ENCODE measurements at places on chromosomes 2 and 18.

DNA sequence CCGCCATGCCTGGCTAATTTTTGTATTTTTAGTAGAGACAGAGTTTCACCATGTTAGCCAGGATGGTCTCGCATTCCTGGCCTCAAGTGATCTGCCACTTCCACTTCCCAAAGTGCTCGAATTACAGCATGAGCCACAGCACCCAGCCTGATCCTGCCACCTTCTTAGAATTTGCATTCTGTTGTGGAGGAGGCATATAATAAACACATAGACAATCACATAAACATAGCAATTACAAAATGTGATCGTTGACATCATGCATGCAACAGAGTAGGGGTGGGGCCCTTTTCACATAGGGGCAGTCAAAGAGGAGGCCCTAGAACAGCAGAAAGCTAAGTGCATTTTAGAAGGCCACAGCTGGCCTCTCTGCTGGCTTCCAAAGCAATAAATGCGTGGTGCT, 39.9 kb upstream of the TSPYL6 start:
- DNase-seq, result no peak

GRCh38 chr2:241235859-241236593, 47.5 kb downstream of the ANO7 start:
- DNase-seq, result no peak

- no peak for DNase-seq
Observed at GRCh38 chr2:10798783-10799182, 13.8 kb downstream of the PDIA6 start.

DNA sequence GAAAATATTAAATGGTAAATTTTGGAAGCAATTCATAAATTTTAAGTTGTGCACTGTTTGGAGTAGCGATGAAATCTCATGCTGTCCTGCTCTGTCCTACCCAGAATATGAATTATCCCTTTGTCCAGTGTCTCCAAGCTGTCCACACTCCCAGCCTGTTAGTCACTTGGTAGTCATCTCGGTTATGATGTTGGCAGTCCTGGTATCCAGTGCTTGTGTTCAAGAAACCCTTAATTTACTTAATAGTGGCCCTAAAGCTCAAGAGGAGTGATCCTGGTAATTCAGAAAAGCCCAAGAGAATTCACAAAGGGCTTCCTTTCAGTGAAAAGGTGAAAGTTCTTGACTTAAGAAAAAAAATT, 71.8 kb upstream of the STAM2 start:
- DNase-seq, result no peak

DNA sequence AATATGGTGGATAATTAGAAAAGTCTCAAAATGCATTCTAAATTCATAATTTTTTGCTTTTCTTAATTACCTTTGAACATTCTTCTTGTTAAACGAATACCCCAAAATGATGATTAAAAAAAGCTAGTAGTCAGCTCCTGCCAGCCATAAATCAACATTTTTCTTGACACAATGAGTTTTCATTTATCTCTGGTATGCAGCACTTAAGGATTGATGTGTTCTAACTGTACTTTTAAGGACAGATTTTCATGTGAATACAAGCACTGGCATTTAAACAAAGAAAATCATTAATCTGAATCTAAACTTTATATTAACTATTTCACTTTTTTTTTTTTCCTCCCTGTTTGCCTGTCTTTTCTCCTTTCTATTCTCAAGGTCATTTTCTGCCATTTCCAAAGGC, 976.8 kb downstream of the TMEM182 start:
- no peak for DNase-seq

- no peak for DNase-seq
Observed at GRCh38 chr18:53799134-53799533, 425.3 kb downstream of the MBD2 start.

- no peak for DNase-seq
Observed at GRCh38 chr18:23864624-23865023, 149.9 kb upstream of the TTC39C start.

GRCh38 chr18:79344208-79344581, 51.5 kb upstream of the NFATC1 start:
- no peak for DNase-seq

DNA sequence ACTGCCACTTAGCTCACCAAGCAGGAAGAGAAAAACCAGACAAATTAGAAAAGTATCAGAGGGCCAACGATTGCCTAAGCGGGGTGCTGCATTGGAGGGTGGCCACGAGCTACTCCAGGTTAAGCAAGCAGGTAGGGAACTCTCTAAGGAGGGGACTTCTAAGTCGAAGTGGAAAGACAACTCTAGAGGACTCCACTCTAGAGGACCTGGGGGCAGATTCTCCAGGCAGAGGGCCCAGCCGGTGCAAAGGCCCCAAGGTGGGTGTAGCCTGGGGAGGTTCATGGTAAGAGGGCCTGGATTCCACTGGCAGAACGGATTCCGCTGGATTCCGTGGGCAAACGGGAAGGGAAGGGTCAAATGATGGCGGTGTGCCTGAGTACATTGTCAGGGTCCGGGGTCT, 12.7 kb downstream of the FBLN7 start:
- no peak for DNase-seq

- DNase-seq, result no peak
Observed at GRCh38 chr2:165634282-165634681, 159.8 kb downstream of the GALNT3 start.

DNA sequence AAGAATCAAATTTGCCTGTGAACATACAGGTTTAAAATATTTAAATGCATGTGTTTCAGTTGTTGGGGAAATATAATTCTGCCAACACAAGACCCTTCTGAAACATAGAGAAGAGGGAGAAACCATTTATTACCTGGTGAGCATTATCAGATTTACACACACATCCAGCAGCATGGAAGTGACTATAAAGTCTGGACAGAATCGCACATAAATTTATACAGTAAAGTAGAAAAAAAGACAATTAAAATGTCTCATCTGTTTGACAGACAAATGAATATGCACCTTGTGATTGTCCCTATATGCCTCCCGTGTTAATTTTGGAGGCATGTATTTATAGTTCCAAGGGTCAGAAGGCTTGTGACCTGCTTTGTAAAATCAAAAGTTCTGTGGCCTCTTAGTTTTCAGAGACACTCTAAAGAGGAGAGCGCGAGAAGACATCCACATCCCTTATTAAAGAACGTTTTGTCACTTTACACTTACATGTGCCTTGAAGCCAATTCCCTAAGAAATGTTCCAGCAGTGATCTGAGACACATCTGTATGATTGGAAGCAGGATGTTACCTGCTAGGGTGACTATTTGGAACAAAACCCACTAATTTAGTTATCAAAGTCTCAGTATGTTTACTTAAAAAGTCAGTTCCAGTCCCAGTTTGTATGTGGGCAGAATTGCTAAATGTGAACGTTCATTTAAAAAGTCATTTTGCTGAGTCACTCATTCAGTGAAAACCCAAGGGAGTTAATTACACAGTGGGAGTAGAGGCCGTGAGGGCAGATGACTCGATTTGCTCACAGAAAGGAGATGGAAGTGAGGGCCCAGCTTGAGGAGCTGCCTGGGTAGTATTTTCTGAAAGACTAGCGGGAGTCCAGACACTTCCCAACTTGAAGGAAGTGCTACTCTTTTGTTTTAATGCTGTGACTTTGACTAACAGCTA, 527.6 kb upstream of the MEX3C start:
- DNase-seq, result no peak

DNA sequence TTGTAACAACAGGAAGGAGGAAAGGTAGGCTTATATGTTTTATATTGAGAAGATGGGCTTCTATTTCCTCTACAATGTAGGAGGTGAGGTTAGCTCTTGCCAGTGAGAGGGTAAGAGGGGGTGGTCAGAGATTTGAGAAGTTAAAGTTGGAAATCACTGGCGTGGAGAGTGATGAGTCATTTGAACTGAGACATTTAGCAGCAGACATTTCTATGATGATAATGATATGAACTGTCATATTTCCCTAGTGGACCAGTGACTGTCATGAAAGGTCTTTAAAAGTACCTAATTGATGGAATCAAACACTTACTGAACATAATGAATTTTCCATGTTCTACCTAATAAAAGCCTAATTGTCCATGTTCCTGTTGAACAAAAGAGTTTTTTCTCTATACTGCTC, 126.1 kb downstream of the FAM161A start:
- no peak for DNase-seq

GRCh38 chr2:46800218-46800617, 115.4 kb downstream of the MCFD2 start:
- no peak for DNase-seq

GRCh38 chr2:107927034-107927534, 59.2 kb upstream of the SLC5A7 start:
- DNase-seq, result no peak

DNA sequence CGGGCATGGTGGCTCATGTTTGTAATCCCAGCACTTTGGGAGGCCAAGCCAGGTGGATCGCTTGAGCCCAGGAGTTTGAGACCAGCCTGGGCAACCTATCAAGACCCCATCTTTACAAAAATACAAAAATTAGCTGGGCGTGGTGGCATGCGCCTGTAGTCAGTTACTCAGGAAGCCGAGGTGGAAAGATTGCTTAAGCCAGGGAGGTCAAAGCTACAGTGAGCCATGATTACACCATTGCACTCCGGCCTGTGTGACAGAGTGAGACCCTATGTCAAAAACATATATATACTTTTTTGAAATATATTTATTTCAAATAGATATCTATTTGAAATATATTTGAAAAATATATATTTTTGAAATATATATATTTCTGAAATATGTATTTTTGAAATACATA, 10.9 kb downstream of the OSBPL1A start:
- no peak for DNase-seq

DNA sequence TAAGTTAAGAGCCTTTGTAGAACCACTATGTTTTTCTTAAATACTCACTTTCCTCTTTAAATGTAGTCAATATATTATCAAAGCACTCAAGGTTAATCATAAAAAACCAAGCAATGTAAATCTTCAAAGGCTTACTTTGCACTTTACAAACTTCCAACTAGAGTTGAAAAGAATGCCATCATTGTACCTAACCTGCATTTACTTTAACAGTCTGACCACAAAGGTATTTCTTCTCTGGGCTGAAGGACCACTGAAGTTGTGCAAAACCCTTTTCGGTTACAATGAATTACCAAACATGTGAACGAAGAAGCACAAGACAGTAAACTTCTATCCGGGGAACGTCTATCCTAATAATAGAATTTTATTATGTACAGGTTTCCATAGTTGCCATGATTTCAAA, 3.0 kb downstream of the HNRNPLL start:
- DNase-seq, result no peak

DNA sequence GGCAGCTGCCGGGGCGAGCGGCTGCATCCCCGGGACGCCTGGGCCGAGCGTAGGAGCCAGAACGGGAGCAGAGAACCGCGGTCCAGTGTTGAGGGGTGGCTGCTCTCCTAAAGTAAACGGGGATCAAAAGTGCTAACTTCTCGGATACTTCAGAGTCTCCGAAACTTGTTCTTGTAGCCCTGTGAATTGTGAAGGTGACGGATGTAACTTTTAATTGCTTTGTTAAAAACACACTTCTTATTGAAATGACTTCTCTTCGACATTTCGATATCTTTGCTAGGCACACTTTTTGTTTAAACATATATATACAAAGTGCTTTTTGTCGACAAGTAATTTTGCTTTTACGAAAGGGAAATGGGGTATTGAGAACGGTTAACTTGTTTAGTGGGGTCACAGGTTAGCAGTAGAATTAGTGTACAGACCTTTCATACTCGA, 540 bp downstream of the ATP9B start:
- no peak for DNase-seq

GRCh38 chr2:19738707-19739106, 163.1 kb downstream of the TTC32 start:
- DNase-seq, result no peak

DNA sequence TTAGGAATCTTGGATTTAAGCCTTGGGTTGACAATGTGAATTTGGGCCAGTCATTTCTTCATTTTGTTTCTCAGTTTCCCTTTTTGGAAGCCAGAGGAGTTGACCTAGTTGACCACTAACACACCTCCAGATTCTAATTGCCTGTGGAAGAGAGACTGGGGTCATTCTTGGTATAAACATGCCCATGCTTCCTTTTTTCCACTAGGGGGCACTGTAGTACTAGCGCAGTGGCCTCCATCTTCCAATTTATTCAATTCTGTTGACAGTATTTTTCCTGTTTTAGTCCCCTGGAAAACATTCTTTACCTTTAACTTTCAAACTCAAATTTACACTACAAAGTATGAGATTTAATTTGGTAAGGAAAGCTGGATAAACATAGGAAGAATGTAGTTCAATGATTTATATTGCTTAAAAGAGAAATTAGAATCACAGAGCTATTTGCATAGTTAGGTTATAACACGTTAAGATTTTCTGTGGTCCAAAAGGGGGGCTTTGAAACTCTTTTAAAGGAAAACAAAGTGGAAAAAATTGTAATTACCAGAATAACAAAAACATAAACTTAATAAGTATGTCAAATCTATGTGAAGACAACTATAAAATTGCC, 57.5 kb upstream of the AGPS start:
- DNase-seq, result no peak

- DNase-seq, result no peak
Observed at GRCh38 chr18:47248604-47249313, 2.7 kb downstream of the SKOR2 start.

DNA sequence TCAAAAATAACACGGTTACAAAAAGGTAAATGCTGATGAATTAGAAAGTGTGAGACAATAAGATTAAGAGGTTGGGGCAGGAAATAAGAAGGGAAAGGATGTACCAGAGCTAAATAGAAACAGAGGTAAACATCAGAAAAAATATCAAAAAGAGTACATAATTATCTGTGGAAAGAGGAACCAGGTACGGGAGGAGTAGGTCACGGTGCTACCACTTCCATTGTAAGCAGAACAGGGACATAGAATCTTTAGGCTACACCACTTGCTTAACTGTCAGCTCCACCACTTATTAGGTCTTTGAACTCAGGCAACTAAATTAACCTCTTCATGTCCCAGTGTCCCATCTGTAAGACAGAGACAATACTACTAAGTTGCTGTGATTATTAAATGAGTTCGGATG, 350.3 kb downstream of the LRATD1 start:
- no peak for DNase-seq

Data from activated CD4-positive, alpha-beta T cell treated with anti-CD3 and anti-CD28 coated beads, Interleukin-2, amount 50 U/mL, for 48 hours (primary cell).